HT-29 (cell line): ENCODE measurements at places on chromosomes 4 and X.

DNA sequence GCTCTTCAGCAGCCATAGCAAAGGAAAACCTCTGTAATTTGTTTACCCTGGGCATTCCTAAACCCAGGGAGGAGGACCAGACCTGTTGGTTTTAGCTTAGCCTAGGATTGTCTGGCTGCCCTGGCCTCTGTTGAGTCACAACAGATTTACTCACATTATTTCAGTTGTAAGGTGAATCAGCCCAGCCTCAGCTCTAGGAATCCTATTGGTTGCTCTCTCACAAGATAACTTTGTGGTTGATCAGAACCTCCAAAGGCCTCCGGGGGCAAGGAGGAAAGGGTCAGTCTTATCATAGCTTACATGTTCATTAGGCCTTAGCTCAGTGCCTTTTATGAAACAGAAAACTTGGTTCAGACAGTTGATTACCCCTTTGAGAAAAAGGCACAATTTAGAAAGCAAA, 41.0 kb downstream of the PDK3 start:
- DNase-seq = no peak

- DNase-seq = peak; percentile 41
These were observed 147.1 kb downstream of the NHS start for GRCh38 chrX:17521871-17522693.

DNA sequence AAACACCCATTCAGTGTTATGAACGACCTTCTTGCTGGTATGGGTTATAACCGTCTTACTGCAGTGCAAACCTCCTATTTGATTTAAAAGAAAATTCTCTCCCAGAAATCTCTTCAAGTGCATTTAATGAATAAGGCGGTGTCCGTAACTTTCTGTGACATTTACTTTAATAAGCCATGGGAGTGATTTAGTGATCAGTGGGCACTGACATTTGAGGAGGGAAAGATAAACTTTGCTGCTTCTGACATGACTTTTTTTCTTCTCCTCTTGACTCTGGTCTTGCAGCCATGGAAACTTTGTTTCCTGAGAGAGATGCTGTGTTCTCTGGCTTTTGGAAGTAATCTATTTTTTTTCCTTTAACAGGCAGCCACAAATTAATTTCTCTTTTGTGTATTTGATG, 106.1 kb downstream of the NHS start:
- DNase-seq = no peak

DNA sequence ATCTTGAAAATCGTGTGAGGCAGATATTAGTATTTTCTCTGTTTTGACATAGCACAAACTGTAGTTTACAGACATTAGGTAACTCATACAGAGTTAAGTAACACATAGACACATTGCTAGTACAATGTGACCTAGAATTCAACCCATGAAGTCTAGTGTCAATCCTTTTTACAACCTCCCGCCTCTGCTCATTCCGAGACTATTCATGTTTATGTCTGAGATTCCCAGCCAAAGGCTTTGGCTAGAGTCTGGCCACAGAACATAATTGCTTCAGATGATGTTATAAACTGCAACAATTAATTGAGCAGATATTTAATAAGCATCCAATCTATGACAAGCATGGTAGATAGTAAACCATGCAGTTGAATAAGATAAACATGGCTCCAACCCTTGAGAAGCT, 841.0 kb downstream of the STIM2 start:
- DNase-seq = no peak

DNA sequence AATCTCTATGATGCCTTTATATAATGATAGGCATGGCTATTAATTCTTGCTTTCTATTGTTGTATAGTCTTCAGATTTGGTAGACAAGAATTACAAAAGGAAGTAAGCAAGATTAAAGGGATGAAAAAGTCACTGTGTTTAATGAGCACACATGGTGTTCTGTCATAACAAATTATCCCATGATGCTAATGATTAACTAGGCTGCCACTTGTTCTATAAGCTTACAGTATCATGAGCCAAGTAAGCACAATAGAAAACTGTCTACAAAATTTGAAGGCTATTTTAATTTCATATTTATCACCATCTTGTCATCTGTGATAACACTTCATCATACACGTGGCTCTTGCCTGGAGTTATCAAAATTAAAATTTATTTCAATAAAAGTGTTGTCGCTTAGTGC, 466.7 kb downstream of the GASK1B start:
- peak; percentile 9 for DNase-seq

- DNase-seq = no peak
These were observed 930.2 kb upstream of the DIAPH2 start for GRCh38 chrX:95754411-95754810.

DNA sequence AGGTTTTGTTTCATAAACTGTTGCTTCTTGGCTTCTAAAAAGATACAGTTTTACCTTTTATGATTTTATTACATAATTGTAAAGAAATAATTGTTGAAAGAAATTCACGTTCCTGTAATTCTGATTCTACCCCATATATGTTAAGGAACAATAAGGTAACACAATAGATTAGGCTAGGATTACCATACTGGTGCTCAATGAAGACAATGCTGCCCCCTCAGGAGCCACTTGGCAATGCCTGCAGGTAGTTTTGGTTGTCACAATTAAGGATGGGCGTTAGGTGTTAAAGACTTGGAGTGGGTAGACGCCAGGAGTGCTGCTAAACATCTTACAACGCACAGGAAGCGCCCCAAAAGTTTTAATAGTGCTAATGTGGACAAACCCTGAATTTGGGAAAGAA, 133.2 kb downstream of the NLGN4X start:
- peak; percentile 3 for DNase-seq
